ENCODE measurements at places on chromosomes 1 and 21. TPM values are rescaled to one million over a fixed set of nuclear protein-coding genes. Genes with fewer than 3 reads are reported as not detected.
A peak's percentile ranks its signal among the peaks of the same experiment; 100 is the strongest.

DNA sequence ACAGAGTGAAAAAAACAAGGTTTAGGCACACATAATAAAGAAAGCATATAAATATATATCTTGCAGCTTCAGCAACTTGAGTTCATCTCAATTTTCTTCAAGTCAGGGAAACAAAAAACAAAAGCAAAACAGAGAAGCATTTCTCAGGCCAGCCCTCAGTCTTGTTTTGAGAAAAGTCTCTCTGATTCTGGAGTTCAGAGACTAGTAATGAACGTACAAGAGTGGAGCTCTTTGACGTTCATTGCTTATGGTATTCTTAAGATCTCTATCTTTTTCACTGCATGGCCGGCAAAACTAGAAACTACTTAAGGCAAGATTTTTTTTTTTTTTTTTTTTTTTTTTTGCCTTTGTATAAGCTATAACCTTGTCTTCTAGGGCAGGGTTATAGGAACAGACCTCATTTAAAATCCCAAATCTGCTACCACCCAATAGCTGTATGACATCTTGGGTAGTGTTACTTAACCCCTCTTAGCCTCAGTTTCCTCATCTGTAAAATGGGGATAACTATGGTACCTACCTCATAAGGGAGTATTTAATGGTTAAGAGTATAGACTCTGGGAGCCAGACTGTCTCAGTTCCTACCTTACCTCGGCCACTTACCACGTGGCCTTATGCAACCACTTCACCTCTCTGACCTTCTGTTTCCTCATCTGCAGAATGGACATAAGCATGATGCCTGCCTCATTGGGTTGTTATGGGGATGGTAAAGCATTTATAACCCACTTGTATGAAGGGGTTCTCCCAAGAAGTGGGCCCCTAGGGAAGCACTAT lies 33.6 kb downstream of the LMO4 start:
- DNase-seq = no peak

DNA sequence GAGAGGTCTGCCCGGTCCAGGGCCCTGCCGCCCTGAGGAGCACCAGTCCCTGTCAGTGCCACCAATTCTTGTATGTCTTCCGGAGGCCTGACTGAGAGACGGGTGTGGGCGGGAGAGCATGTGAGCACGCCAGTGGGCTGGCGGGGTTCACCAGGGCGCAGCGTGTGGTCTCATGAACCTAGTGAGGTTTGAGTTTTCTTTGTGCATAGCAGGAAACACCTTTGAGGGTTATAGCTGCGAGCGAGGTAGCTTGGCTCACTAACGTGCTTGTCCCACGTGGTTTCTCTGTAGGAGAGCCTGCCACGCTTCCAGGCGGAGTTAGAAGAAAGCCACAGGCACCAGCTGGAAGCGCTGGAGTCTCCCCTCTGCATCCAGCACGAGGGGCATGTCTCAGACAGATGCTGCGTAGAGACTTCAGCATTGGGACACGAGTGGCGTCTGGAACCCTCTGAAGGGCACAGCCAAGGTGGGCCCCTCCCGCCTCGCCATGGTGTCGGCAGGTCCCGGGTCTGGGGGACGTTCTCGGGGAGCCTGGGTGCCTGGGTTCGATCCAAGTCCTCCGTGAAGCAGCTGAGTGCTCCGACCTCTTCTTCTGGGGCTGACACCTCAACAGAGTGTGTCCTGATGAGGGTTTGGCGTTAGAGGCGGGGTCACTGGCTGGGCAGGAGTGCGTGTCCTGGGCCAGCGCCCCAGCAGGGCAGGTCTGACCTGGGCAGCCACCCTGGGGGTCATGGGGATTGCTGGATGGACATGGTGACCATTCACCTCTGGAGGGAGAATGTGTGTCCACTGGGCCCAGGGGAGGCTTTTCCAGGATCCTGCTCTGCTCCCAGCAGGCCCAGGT lies 31.4 kb downstream of the PCNT start:
- DNase-seq = no peak

DNA sequence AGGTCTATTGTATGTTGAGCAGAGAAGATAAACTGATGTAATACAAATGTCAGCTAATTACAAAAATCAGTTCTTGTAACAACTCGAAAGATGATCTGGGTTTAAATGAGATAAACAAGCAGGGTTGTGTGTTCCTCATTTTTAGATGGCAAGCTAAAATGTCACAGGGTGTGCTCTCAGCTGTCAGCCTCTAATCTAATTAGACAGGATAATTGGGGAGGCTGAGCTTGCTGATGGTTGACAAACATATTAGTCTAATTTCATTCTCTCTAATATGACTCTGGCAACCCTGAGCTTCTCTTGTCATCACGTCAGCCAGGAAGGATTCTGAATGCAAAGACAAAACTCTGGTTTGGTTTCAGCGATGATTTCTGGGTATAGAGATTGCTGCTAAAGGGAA lies 335.3 kb upstream of the KAZN start:
- no peak for DNase-seq

DNA sequence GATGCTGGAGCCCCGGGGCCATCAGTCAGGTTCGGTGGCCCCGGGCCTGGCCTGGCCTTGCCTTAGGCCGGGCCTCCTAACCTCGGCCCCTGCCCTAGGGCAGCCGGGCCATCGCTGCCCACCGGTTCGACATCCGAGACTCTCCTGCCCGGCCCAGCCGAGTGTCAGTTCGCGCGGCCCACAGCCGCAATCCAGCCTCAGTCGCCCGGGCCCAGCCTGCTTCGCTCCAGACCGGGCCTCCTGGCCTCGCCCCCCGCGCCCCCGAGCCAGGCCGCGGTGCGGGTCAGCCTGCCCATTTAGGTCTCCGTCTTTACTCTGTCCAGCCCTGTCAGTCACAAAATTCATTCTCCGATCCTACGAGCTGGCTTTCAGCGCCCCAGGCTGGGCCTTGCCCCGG lies 777 bp downstream of the LRRC41 start:
- no peak for DNase-seq

Gene CATSPER4
- total RNA-seq = not detected

- DNase-seq = peak; percentile 92
These were observed 764.7 kb upstream of the TPTE start for GRCh38 chr21:9756677-9757076.

Gene FCGR3A
- 18.7 TPM for total RNA-seq

Gene TEDDM1
- total RNA-seq = not detected

- DNase-seq = no peak
These were observed 130.7 kb downstream of the MACF1 start for GRCh38 chr1:39335216-39335615.

GRCh38 chr1:43952731-43953346 lies 6.1 kb downstream of the IPO13 start:
- no peak for DNase-seq

DNA sequence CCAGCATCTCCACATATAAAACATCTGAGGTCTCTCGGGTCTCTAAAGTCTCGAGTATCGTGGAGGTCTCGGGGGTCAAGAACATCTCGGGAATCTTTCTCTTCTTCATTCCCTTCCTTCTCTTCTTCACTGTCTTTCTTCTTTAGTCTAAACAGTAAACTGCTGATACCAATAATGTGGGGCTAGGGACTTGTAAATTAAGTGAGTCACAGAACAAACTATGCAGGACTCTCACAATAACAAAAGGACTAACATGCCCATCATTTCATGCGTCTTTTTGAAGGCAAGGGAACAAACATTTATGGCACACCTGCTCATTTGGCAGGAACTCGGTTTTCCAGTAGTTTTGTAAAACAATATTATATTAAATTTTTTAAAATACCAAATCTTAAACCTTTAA lies 32.4 kb downstream of the PRPF38A start:
- no peak for DNase-seq

DNA sequence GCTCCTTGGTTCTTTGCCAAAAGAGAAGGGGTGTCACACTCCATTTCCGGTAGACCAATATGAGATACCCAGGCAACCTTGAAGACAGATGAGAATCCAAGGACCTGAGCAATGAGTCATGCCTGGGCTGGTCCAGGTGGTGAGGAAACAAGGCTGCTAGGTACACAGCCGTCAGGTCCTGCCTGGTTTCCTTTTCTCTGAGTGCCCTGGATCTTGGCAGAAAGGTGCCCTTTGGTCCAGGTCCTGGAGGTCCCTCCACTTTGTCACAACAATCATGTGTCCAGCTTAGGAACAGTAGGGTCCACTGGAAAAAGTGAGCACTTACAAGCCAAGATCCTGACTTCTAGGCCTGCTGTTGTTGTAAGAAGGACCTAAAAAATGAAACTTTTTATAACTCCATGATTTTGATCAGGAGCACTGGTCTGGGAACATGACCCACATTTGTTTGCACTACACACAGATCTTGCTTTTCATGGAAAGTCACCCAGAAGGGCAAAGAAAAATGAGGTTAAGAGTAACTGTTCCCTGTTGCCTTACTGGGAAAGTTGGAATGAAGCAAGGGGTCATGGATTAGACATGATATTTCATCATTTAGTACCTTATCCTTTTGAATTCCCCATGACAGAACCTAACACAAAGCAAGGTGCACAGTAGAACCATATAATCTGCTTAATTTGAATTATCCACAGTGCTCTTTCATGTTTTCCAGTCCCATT lies 94.7 kb downstream of the PAPPA2 start:
- no peak for DNase-seq

DNA sequence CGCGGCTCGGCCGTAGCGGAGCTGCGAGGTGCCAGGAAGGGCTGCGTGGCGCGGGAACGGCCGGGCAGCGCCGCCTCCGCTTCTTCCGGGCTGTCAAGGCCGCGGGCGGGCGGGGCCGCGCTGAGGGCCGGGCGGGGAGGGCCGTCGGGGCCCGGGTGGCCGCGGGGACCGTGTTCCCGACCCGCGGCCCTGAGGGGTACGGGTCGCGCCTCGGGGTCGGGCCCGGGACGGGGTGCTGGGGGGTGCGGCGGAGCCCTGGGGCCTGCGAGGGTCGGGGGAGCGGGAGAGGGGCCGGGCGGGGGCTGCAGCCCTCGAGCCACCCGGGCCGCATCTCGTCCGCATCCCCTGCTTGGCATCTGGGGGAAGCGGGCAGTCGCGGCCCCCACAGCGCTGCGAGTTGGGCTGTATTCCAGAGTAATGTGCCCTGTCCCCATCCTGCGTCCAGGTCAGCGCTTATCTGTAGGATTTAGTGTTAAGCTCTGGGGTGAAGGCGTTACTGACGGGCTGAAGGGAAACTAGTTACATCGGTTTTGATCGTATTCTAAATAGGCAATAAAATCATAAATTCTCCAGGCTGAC lies 379 bp downstream of the RER1 start:
- DNase-seq = no peak

Gene TDRD10
- total RNA-seq = 2.3 TPM

Data from esophagus muscularis mucosa (tissue), 4 donors.